Thyroid gland (tissue), 4 donors: ENCODE measurements at places on chromosomes 11 and 22. TPM values are rescaled to one million over a fixed set of nuclear protein-coding genes. Genes with fewer than 3 reads are reported as not detected.
A peak's percentile ranks its signal among the peaks of the same experiment; 100 is the strongest.

DNA sequence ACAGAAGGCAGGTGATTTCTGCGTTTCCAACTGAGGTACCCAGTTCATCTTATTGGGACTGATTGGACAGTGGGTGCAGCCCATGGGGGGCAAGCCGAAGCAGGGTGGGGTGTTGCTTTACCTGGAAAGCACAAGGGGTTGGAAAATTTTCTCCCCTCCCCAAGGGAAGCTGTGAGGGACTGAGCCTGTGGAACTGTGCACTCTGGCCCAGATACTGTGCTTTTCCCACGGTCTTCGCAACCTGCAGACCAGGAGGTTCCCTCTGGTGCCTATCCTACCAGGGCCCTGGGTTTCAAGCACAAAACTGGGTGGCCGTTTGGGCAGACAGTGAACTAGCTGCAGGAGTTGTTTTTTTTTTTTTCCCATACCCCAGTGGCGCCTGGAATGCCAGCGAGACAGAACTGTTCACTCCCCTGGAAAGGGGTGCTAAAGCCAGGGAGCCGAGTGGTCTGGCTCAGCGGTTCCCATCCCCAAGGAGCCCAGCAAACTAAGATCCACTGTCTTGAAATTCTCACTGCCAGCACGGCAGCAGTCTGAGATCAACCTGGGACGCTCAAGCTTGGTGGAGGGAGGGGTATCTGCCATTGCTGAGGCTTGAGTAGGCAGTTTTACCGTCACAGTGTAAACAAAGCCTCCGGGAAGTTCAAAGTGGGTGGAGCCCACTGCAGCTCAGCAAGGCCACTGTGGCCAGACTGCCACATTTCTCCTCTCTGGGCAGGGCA is 97.2 kb downstream of the JRKL start:
- no peaks in the 10 kb centered on the region for H3K4me1 ChIP-seq
- no peak overlapping the region for H3K27ac ChIP-seq
- peak overlapping the region; percentile 1 for H3K4me3 ChIP-seq

DNA sequence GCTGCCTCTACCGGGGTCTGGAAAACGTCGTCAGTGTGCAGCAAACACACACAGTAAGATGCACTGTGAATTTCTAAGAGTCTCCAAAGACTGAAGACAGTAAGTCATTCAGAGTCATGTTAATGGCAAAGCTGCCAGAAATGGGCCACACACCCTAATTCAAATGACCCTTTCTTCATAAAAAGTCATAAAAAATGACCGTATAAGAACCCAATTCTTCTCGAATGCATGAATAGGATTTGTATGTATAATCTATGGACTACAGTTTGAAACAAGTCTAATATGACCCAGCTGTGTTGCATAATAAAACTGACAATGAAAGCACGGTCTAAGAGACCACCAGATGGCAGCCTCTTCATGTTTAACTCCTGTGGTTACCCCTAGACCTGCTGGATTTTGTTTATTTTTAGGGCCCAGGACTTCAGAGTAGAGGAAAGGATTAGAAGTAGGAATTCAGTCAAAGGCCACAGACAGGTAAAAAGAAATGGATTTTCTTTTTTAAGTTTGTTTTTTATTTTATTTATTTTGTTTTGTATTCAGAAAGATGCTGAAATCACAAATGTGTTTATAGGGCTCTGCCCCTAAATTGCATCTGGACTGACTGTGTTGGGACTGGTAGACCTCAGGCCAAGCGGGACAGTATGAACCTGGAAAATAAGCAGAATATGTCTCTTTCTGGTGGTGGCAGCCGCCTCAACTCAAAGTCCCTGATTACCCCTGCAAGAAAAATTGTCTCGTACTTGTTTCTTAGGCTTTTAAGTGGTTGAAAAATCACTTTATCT is 32.1 kb upstream of the SLC5A12 start:
- H3K4me3 ChIP-seq: no peak overlapping the region
- H3K4me1 ChIP-seq: peaks cover 9% of the 10 kb centered on the region
- no peak overlapping the region for H3K27ac ChIP-seq
- H3K36me3 ChIP-seq: no peaks in the 10 kb centered on the region
- H3K27me3 ChIP-seq: no peaks in the 10 kb centered on the region

DNA sequence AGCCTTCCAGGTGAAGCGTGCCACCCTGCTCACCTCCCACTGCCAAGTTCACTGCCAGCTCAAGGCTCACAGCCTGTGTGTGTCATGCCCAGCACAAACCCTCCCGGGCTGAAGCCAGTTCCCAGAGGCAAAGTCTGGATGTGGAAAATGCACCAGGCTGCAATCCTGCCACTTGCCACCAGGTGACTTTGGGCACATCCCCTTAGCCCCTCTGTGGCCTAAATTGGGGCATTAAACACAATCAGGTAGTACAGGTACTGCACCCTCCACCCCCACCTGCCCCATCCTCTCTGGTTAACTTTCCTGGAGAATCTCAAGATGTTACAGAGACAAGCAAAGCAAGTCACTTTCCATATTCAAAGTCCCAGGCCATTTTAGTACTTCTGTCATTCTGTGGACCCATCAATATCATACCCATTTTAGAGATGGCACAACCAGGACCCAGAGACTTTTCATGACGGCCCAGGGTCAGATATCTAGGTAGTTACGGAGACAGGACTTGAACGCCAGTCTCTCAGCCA is 1.8 kb upstream of the RASD2 start:
- peak; percentile 48 for DNase-seq
- H3K36me3 ChIP-seq: no peaks in the 10 kb centered on the region
- H3K27me3 ChIP-seq: no peaks in the 10 kb centered on the region
- no peak overlapping the region for H3K4me3 ChIP-seq
- H3K27ac ChIP-seq: no peak overlapping the region
- peaks cover 17% of the 10 kb centered on the region for H3K4me1 ChIP-seq

DNA sequence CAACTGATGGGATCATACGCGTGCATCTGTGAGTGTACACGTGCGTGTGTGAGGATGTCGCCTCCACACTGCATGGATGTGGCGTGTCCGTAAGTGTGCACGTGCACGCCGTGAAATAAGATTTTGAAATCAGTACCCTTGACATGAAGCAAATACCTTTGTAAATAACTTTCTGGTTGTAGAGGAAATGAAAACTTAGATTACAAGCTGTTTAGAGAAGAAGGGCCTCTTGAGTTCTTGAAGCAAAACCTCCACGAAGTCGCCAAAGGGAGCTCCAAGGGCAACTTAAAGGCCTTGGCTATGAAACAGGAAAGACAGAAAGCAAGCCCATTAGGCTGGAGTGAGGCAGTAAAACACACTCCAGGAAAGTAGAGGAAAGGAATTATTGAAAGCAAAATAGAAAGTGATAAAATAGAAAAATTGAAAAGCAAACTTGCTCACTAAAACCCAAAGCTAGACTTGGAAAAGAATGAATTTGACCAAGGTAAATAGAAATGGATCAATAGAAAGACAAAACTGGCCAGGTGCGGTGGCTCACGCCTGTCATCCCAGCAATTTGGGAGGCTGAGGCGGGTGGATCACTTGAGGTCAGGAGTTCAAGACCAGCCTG is 29.7 kb upstream of the TOLLIP start:
- H3K4me3 ChIP-seq: no peak overlapping the region
- no peaks in the 10 kb centered on the region for H3K36me3 ChIP-seq
- no peak overlapping the region for H3K27ac ChIP-seq

DNA sequence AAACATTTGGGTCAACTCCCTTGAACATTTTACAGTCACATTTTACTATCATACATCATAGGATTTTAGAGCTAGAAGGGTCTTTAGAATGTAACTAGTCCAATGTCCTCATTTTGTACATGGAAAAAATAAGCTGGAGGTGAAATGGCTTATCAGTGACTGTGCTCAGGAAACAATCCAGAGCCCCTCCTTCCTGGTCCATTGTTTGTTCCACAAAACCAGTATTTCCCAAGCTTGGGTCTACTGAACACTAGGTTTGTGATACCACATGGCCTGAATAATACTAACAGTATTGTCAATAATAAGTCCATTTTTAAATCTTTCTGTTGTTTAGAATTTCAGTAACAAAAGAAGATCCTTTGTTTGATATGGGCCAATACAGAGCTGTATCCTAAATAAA is 27.1 kb downstream of the PDGFD start:
- no peaks in the 10 kb centered on the region for H3K36me3 ChIP-seq
- no peaks in the 10 kb centered on the region for H3K27me3 ChIP-seq
- DNase-seq: no peak
- no peak overlapping the region for H3K4me3 ChIP-seq
- no peaks in the 10 kb centered on the region for H3K4me1 ChIP-seq
- H3K27ac ChIP-seq: no peak overlapping the region

GRCh38 chr11:63769042-63769713 is 603 bp upstream of the ZFTA start:
- peaks cover 33% of the 10 kb centered on the region for H3K4me1 ChIP-seq
- no peaks in the 10 kb centered on the region for H3K27me3 ChIP-seq
- H3K4me3 ChIP-seq: peak overlapping the region; percentile 66
- peak; percentile 20 for DNase-seq

- no peak overlapping the region for H3K27ac ChIP-seq
- no peak overlapping the region for H3K4me3 ChIP-seq
- H3K4me1 ChIP-seq: no peaks in the 10 kb centered on the region
- DNase-seq: no peak
Measured at GRCh38 chr11:31646216-31646615, 136.6 kb downstream of the ELP4 start.

DNA sequence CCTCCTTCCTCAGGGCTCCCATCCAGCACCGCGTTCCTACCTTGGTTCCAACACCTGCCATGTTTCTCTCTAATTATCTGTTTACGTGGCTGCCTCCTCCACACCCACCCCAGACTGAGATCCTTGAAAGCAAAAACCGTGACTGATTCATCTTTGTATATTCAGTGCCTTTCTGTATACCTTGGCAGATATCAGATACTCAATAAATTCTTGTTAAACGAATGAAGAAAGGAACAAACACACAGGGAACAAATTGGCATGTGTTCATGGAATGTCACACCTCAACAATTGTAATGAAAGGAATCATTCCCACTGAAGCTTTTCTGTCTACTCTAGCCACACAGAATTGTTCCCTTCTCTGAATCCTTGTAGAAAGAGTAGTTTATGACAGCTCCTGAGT is 20.4 kb upstream of the LRRC55 start:
- no peaks in the 10 kb centered on the region for H3K27me3 ChIP-seq
- no peak overlapping the region for H3K4me3 ChIP-seq
- peak; percentile 29 for DNase-seq
- H3K27ac ChIP-seq: peak overlapping the region; percentile 63
- no peaks in the 10 kb centered on the region for H3K36me3 ChIP-seq
- peaks cover 11% of the 10 kb centered on the region for H3K4me1 ChIP-seq

DNA sequence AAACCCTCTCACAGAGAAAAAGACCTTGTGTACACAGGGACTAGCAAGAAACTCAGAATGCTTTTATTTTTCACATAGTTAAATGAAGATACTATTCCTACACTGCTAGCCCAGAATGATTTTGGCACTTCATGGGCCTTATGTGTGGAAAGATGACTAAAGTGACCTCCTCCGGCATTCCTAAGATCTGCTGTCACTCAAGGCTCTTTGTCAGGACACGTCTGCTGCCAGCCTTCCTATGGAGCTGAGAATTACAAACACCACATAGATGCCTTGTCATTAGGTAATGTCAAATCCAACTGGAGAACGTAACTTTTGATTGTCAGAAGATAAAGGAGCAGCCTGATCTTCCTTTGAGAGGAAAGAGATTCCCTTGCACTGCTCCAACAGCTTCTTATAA is 249.1 kb downstream of the FAT3 start:
- H3K4me3 ChIP-seq: no peak overlapping the region
- no peaks in the 10 kb centered on the region for H3K27me3 ChIP-seq
- no peak overlapping the region for H3K27ac ChIP-seq
- H3K4me1 ChIP-seq: no peaks in the 10 kb centered on the region

- no peaks in the 10 kb centered on the region for H3K27me3 ChIP-seq
- H3K4me3 ChIP-seq: peak overlapping the region; percentile 65
- peaks cover 42% of the 10 kb centered on the region for H3K4me1 ChIP-seq
- H3K27ac ChIP-seq: peak overlapping the region; percentile 92
Measured at GRCh38 chr11:68312780-68313573, 586 bp downstream of the LRP5 start.

DNA sequence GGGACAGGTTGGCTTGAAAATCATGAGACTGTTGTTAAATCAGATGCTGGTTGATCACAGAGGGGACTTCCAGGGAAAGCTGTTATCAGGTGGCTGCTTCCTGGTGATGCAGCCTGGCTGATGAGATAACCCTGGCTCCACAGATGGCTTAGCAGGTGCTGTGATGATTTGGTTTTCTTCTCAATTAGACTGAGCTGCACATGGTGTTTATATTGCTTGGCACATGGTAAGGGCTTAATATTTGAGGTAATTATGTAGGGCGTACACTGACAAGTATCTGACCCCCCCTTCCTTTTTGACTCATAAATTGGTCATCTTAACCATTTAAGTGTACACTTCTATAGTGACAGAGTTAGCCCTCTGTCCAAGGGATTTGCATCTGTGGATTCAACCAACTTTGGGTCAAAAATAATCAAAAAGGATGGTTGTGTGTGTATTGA is 7.0 kb downstream of the RPS3 start:
- H3K4me3 ChIP-seq: no peak overlapping the region
- H3K36me3 ChIP-seq: peaks cover 42% of the 10 kb centered on the region
- peaks cover 10% of the 10 kb centered on the region for H3K4me1 ChIP-seq
- DNase-seq: no peak
- no peak overlapping the region for H3K27ac ChIP-seq

DNA sequence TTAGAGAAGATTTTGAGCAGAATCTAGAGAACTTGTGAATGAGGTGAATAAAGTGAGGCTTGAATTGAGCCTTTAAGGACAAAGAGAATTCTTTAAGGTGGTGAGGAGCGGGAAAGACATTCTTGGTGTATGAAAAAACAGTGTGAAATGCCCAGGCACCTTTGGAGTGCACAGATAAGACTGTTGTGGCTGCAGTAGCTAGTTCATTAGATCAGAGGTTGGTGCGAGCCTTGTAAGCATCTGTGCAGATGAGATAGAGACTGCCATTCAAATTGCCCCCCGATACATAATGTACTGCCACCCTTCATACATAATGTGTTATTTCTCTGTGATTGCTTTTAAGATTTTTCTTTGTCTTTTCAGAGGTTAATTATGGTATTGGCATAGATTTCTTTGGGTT is 31.3 kb downstream of the ATXN10 start:
- H3K36me3 ChIP-seq: peaks cover 6% of the 10 kb centered on the region
- H3K27me3 ChIP-seq: no peaks in the 10 kb centered on the region
- H3K4me1 ChIP-seq: no peaks in the 10 kb centered on the region
- no peak overlapping the region for H3K4me3 ChIP-seq

- DNase-seq: no peak
- H3K4me1 ChIP-seq: peaks cover 10% of the 10 kb centered on the region
- no peak overlapping the region for H3K4me3 ChIP-seq
- no peaks in the 10 kb centered on the region for H3K27me3 ChIP-seq
Measured at GRCh38 chr11:77083566-77084245, 16.9 kb downstream of the CAPN5 start.

- no peaks in the 10 kb centered on the region for H3K4me1 ChIP-seq
- no peaks in the 10 kb centered on the region for H3K27me3 ChIP-seq
- no peak overlapping the region for H3K4me3 ChIP-seq
- no peak for DNase-seq
- H3K36me3 ChIP-seq: no peaks in the 10 kb centered on the region
- H3K27ac ChIP-seq: no peak overlapping the region
Measured at GRCh38 chr22:29056472-29056871, 5.2 kb downstream of the C22orf31 start.

GRCh38 chr11:4154503-4154902 is 59.9 kb downstream of the RRM1 start:
- no peak for DNase-seq
- no peaks in the 10 kb centered on the region for H3K36me3 ChIP-seq
- H3K27ac ChIP-seq: no peak overlapping the region
- no peak overlapping the region for H3K4me3 ChIP-seq
- H3K27me3 ChIP-seq: no peaks in the 10 kb centered on the region
- no peaks in the 10 kb centered on the region for H3K4me1 ChIP-seq

MYOD1 gene
- not detected for total RNA-seq

NRGN gene
- total RNA-seq: 3.6 TPM

CD248 gene
- total RNA-seq: 4.6 TPM

PNPLA5 gene
- not detected for total RNA-seq

POU2AF1 gene
- not detected for total RNA-seq

GLYATL2 gene
- not detected for total RNA-seq

LINC01488 gene
- total RNA-seq: not detected
